ENCODE measurements at places on chromosomes 2 and 18.

- no peak for DNase-seq
Measured at GRCh38 chr2:17976871-17977746, 98.6 kb downstream of the KCNS3 start.

- DNase-seq, result peak; percentile 32
Measured at GRCh38 chr2:71716697-71717624, 263.6 kb downstream of the DYSF start.

- DNase-seq, result no peak
Measured at GRCh38 chr2:18149660-18150246, 271.3 kb downstream of the KCNS3 start.

DNA sequence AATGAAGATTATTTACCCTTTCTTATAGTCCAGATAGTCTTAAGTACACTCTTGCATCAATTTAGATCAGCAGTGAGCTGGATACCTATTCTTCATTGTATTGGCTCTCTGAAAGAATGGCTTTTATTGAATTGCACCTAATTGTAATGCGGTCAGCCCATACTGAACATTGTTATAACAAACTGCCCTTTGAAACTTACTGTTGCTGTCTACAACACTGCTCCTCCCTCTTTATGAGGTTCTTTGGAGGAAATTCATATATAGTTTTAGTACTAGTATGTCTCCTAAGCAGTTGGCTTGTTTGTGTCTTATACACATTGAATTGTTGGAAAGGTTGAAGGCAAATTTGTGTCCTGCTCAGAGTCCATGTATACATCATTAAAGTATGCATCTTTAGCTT is 66.5 kb upstream of the UGP2 start:
- no peak for DNase-seq

DNA sequence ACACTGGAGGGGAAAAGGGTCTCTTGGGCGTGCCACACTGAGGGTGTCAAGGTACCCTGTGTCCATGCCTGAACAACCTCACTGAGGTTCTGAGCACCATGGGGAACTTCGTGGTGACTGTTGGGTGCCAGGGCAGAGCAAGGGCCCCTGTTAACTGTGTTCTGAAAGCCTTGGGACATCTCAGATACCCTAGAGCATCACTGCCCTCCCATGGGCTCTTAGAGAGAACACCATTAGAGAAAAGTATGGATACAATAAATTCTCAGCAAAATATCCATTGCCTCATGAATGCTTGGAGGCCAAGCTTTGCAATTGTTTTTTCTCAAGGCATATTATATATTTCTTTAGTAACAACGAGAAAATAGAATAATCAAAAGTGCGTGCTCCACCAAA is 488.5 kb upstream of the NRP2 start:
- DNase-seq, result no peak

- DNase-seq, result no peak
Measured at GRCh38 chr2:64771737-64772136, 118.0 kb upstream of the SERTAD2 start.

DNA sequence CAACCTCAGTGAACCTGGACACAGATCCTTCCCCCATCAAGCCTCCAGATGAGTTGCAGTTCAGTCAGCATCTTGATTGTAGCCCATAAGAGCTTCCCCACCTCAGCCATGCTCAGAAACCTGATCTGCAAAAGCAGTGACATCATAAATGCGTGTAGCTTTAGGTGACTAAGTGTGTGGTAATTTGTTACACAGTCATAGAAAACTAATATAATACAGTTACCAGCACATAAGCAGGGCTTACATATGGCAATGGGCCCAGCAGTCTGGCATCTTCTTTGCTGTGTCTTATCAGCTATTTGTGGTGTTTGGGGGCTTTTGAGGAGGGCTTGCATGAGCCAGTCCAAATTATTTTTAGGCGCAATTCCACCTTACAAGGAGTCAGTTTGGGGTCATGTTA is 807.0 kb downstream of the SLC4A3 start:
- no peak for DNase-seq

DNA sequence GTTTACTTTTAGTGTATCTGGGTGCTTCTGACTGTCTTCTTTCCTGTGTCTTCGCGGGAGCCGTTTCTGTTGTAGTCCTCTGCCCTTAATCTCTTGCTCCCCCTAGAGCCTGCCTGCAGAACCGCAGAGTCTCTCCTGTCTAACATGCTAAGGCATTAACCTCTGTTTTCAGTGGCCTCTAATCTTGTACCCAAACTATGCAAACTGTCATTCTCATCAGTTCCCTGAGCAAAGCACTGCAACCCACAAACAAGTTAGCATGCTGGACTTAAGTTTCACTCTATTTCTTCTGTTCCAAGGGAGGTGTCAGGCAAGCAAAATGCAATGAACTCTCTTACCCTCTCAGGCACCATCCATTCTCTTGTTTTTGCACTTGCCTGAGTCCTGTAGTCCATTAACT is 138.4 kb downstream of the OTX1 start:
- DNase-seq, result peak; percentile 2

DNA sequence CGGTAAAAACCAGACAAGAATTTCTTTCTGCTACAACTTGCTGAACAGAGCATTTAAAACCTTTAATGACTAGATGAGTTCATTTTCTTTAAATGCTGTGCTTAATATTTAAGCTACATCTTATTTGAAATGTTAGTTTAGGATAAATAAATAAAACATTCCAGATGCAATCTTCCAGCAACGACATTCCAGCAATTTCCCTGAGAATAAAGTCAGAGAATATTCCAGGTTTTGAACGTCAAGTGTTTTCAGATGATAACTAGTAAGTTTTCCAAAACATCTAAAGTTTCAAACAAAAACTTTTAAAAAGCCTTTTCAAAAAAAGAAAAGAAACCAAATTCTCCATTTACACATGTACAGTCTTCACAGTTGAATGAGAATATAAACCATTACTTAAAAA is 104.8 kb downstream of the PPP1R1C start:
- DNase-seq, result no peak

DNA sequence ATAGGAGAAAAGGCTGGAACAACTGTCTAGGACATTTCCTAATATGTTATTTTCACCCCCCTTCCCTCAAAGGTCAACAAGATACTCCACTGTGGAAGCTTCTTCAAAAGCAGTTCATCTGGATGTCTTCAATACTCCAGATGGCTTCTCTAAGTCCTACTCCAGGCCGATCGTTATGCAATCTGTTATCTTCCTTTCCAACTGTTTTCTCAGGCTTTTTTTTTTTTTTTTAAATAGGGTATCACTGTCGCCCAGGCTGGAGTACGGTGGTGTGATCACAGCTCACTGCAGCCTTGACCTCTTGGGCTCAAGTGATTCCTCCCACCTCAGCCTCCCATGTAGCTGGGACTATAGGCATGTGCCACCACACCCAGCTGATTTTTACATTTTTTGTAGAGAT is 26.3 kb downstream of the ATP8B1 start:
- peak; percentile 57 for DNase-seq

DNA sequence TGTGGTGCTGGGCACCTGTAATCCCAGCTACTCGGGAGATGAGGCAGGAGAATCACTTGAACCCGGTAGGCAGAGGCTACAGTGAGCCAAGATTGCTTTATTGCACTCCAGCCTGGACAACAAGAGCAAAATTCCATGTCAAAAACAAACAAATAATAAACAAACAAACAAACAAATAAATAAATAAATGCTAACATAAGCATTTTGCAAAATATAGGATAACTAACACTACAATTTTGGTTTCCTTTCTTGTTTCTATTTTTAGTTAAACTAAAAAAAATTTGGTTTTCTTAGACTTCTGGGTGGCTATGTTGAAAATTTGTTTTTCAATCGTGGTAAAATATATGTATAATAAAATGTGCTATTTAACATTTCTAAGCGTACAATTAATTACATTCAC is 115.0 kb upstream of the ZNF516 start:
- DNase-seq, result no peak

- DNase-seq, result no peak
Measured at GRCh38 chr2:161400076-161400475, 16.0 kb upstream of the TBR1 start.

DNA sequence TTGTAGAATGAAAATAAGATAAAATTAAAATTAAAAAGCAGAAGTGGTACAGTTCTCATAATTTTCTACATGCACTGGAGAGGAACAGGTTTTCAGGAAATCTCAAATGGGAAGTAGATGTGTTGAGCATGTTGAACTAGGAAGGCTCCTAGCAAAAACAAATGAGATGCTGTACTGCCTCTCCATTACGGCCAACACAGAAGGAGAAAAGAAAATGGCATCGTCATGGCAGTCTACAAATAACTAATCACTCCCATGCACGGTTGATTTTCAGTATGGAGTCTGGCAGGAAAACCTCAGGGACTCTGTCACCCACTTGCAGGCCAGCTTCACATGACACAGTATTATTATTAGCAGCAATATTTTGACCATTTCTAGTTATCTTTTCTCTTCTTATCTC is 278.7 kb downstream of the NRXN1 start:
- DNase-seq, result no peak

- DNase-seq, result no peak
Measured at GRCh38 chr2:63192169-63192888, 141.7 kb downstream of the OTX1 start.

GRCh38 chr2:29733213-29733612 is 188.2 kb downstream of the ALK start:
- DNase-seq, result no peak

GRCh38 chr2:17600556-17601204 is 60.2 kb downstream of the VSNL1 start:
- DNase-seq, result no peak

- DNase-seq, result no peak
Measured at GRCh38 chr2:36408198-36408703, 52.7 kb downstream of the CRIM1 start.

DNA sequence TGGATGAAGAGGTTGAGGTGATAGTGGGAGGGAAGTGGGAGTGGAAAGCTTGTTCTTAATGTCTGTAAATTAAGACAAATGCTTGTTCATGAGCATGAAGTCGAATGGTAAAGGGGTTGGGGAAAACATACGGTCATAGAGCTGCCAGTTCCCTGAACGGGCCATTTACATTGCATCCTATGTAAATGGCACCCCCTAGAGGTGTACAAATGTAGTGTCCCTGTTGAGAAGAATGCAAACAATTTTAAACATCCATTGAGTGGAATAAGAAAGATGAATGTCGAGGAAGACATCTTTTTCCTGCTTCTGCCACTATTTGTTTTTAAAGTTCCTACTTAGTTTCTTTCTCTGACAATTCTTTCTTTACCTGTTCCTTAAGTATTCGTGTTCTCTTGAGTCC is 155.7 kb downstream of the RDH14 start:
- no peak for DNase-seq

DNA sequence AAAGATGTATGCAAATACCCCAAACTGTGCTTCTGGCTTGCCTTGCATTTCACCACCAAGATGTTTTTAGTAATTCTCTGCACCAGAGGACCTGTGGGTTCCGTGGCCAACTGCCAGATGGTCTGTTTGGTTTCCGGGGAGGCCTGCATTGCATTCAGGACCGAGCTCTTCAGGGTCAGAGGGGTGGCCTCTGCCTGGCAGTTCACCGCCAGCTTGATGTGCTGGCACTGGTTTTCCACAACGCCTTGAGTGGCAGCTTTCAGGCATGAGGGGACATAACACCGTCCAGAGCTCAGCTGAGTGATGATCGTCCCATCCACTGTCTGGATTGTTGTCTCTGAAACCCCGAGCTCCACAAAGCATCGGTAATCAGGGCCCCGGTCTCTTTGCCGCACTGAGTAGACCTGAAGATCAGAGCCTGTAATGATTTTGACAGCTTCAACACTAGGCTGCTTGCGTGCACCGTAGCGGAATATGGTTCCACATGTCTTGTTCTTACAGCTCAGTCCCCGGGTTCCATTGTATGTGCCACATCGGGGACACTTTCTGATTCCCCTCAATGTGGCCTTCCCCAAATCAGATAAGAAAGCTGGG is 9.4 kb downstream of the C2orf42 start:
- DNase-seq, result no peak

- DNase-seq, result no peak
Measured at GRCh38 chr18:53752781-53753367, 471.6 kb downstream of the MBD2 start.

GRCh38 chr2:23489471-23490322 is 104.7 kb downstream of the KLHL29 start:
- no peak for DNase-seq

GRCh38 chr2:144261336-144261735 is 258.6 kb downstream of the ZEB2 start:
- no peak for DNase-seq

DNA sequence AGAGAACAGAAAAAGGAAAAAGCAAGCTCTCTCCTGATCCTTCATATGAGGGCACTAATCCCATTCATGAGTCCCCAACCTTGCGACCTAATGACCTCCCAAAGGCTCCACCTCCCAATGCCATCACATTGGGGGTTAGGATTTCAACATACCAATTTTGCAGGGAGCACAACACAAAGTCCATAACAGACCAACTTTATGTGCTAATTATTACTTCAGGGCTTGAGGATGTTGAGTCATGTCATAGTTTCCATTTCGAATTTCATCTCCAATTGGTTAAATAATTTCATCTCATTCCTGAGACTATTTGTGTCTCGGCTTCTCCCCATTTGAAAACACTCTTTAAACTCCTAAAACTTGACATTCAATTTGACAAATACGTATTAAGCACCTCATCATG is 69.9 kb upstream of the KLF7 start:
- no peak for DNase-seq

GRCh38 chr2:195677884-195678283 is 20.9 kb downstream of the SLC39A10 start:
- DNase-seq, result no peak

- no peak for DNase-seq
Measured at GRCh38 chr2:30736461-30737325, 70.6 kb downstream of the CAPN13 start.

- DNase-seq, result no peak
Measured at GRCh38 chr2:11765501-11765900, 19.1 kb downstream of the LPIN1 start.

DNA sequence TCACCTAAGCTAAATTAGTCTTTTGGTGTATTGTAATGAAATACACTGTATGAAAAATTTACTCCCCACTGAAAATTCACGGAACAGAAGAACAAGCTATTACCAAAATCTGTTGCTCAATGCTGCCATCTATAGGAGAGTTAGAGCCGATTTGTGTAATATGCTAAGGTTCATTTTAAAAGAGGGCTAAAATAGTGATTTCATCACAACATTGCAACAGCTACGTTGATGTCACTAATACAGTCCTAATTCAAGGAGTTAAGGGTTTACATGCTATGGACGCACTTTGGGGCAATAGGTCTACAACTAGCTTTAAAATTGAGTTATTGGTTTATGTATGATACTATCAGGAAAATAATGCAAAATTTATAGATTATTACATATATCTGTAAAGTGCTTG is 3.0 kb upstream of the IRS1 start:
- no peak for DNase-seq

DNA sequence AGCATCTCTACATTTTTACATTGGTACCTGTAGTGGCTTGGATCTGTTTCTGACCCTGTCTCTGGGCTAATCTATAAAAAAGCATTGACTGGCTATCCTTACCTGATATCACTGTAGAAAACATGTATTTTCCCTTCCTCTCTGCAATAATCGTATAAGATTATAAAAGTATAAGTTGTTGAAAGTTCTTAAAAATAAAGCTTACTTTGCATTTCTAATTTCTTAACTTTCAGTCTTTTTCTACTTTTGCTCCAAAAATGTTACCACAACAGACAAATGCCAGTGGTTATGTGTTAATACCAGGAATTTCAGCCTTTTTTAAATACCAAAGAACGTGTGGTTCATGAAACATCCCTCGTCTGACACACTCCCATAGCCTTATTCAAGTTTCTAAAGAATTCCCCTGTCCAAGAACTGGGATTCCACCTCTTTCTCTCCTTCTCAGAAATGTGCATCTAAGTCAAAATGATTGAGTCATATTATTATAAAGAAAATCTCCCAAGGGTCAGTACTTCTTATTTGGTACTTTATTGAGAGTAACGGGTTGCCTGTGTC is 28.5 kb upstream of the ACKR3 start:
- DNase-seq, result no peak
